ENCODE measurements at places on chromosomes 2 and 18.

- DNase-seq: no peak
Measured at GRCh38 chr2:222076973-222077690, 221.7 kb downstream of the PAX3 start.

- DNase-seq: peak; percentile 62
Measured at GRCh38 chr18:21599585-21600525, 649 bp downstream of the ESCO1 start.

- no peak for DNase-seq
Measured at GRCh38 chr2:212711856-212712255, 173.3 kb upstream of the ERBB4 start.

GRCh38 chr18:62312851-62313250 is 12.3 kb upstream of the TNFRSF11A start:
- DNase-seq: no peak

GRCh38 chr18:29512761-29513160 is 1335.8 kb upstream of the CDH2 start:
- DNase-seq: no peak

- peak; percentile 66 for DNase-seq
Measured at GRCh38 chr2:45821558-45822271, 170.2 kb downstream of the PRKCE start.

DNA sequence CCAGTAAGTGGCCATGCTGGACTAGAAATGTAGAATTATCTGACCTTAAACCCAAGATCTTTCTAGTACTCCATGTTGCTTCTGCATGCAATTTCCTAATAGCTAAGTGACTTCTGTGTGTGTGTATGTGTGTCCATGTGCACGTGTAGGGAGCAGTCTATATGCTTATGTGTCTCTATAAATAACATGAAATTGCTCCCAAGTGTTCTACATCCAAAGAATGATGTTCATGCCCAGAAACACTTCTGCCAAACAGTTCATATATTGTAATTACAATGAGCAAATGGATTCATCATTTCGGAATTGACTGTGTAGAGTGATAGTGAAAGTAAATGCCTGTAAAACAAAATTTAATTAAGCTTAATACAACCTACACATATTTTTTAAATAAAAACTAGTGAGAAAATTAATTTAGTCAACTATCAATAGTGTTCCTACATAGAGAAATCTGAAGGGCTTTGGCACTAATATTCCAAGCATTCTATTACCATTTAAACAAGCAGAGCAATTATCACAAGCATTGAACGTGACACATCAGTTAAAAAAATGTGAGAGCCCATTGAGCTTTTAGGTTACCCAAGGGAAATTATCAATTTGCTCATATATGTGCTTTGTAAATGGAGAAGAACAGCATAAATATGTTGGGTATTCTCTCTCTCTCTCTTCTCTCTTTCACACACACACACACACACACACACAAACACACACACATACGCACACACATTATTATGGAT is 1067.4 kb downstream of the CNTNAP5 start:
- no peak for DNase-seq

DNA sequence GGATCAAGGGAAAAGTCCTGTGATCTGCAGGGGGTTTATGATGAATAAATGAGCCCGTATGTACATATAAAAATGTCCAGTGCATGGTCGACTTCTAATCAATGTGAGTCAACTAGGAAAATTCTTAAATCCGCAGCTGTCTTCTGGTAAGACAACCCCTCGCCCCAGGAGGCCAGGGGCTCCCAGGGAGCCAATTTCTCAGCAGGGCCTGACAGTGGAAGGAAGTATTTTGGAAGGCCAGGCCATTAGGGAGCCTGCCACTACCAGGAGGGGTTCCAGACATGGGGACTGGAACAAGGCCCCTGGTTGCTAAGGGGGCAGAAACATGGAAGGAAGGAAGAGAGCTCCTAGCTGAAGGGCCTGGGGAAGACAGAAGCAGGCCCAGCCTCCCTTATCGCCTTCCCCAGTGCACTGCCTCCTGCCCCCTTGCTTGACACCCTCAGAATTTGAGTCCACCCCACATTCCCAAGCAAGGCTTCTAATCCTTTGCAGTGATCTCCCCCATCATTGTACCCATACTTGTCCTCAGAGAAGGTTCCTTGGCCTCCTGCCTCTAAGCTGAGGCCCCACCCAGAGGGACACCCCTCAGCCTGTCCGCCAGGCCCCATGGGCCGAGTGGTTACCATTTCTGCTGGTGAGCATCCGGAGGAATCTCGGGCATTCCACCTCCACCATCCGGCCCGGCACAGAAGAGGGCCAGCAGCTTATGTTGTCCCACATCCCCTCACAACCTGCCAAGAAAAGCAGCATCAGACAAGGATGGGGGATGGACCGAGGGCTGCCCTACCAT is 45.9 kb downstream of the SCTR start:
- no peak for DNase-seq

DNA sequence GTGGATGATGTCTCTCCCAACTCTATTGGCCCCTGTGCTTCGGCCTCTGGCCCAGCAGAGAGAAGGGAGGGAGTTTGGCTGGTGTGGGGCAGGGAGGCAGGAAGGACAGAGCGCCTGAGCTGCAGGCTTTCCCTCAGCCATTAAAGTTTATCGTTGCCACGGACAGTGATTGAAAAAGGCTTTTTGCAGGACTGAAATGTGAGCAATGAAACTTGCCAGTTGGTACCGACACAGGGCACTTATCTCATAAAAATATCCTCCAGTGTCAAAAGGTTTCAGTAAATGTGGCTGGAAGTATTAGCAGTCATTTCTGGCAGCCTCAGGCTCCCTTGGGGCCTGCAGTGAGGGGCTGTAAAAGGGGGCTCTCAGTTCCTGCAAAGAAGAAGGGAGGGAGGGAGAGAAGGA is 169.2 kb downstream of the GLI2 start:
- DNase-seq: no peak

GRCh38 chr2:178409261-178409660 is 41.7 kb downstream of the PRKRA start:
- DNase-seq: no peak

- no peak for DNase-seq
Measured at GRCh38 chr2:223815884-223816570, 21.4 kb downstream of the AP1S3 start.

DNA sequence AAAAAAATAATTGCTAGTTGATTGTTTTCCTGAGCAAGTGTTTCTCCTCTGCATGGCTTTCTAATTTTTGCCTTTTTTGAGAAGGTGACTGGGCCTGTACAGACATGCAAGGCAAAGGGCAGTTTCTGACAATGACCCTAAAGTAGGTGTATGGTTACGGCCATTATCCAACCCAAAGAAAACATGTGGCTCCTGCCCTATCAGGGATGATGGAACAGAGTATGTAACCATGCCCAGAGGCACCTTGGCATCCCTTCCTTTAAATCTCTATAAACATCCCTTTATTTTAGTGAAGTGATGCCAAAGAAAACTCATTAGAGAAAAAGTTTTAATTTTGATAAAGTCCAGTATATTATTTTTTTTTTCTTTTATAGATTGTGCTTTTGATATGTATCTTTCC is 217.5 kb downstream of the LPIN1 start:
- no peak for DNase-seq

- no peak for DNase-seq
Measured at GRCh38 chr2:39455826-39456225, 18.7 kb upstream of the MAP4K3 start.

DNA sequence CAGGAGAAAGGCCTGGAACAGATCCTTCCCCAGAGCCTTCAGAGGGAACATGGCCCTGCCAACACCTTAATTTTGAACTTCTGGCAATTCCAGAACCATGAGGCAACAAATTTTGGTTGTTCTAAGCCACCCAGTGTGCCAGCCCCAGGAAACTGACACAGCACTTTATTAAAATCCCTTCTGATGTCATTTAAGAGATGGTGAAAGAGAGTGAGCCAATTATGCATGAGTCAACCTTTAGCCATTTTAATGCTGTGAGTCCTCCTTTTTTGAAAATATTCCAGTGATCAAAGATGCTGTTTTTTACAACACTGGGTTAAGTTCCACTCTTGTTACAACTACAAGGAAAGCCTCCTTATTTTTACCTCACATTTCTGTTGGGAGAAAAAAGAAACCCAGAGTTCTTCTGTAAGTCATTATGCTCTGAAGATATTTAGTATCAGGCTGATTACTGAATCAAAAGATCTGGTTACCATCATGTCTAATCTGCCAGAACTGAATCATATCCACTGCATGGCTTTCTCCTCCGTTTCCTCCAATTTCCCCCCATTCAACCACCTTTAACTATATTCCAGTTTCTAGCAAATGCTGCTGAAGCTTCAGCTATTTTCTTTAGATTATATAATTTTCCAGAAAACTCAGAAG is 235.4 kb downstream of the TXNL1 start:
- no peak for DNase-seq

- no peak for DNase-seq
Measured at GRCh38 chr2:235963853-235964577, 204.2 kb downstream of the GBX2 start.

DNA sequence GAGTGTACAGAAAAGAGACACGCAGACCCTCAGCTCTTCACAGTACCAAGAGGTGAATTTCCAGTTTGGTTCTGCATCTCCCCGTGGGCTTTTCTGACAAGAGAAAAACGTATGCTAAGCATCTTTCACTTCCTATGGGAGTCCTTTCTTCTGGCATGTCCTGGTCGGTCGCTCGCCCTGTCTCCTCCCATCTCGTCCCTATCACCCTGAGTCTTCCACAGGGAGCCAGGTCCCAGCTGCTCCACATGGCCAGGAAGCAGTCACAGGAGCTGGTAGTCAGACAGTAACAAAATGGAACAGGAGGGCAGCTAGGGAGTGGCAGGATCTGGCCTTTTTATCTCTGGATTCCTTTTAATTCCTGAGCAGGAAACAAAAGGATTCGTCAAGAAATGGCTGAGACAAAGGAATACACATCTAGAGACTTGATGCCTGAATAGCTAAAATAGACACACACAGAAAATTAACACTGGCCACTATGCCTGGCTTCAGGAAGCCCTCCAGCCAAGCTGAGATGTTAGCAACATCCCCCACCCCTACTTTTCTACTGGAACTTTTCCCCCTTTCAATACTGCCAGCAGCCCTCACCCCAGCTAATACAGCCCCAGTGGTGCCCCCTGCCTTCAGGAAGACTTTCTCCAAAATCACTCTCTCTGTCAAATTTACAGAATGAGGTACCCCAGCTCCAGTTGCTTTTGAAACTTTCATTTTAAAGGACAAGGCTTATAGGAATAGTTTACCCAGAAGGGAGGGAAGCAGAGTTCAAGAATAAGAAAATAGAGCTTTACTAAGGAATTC is 136.1 kb downstream of the DNER start:
- no peak for DNase-seq

DNA sequence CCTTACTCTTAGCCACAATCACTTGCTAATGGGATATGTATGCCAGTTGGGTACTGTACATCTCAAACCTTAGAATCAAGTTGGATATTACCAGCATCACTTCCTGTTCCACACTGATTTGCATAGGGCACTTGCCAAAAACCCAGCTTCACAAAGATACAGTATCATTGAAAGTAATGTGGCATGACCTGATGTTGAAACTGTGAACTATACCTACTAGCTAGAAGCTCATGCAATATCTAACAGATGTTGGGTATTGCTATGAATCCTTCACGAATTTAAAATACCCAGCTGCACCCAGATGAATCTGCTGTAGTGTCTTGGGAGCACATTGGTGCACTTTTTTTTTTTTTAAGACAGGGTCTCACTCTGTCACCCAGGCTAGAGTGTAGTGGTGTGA is 6.5 kb upstream of the STAMBP start:
- DNase-seq: no peak

GRCh38 chr2:126828491-126828890 is 70.2 kb upstream of the TEX51 start:
- no peak for DNase-seq

- no peak for DNase-seq
Measured at GRCh38 chr18:44356566-44357157, 324.0 kb upstream of the SETBP1 start.

GRCh38 chr2:241049739-241050623 is 51.6 kb downstream of the SNED1 start:
- DNase-seq: no peak

DNA sequence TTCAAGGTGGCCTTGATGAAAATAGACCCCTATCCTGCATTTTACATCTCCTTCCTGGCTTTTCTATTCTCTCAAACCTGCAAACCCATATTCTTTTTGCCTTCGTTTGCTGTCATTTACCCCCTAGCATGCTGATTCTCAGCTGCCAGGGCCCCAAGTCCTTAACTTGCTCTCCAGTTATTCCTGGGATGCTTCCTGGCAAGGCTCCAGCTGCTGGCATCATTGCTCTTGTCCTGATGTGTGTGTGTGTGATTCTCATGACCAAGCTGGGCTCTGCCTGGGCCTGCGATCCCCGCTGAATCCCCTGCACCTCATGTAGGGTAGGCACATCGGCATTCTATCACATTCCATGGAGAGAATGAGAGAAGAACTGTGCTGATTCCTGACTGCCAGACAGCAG is 11.9 kb downstream of the NPAS2 start:
- DNase-seq: no peak

DNA sequence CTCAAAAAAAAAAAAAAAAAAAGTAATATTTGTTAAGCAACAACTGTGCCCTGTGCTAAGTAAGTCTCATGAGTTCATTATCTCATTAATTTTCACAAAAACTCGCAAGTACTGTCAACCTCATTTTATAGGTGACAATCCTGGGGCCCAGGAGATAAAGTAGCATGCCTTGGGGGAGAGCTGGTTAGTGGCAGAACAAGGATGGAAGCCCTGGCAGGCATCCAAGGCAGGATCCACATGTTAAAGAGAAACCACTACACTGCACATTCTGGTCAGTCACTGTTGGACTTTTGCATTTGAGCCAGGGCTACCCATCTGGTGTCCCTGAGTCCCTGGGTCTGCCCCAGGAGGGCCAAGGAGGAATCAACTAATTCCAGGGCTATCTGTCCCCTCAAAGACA is 54.6 kb downstream of the ZFP36L2 start:
- peak; percentile 60 for DNase-seq

GRCh38 chr2:62038975-62039771 is 133.7 kb downstream of the COMMD1 start:
- DNase-seq: no peak

GRCh38 chr2:197097578-197098366 is 171.3 kb upstream of the PGAP1 start:
- no peak for DNase-seq

DNA sequence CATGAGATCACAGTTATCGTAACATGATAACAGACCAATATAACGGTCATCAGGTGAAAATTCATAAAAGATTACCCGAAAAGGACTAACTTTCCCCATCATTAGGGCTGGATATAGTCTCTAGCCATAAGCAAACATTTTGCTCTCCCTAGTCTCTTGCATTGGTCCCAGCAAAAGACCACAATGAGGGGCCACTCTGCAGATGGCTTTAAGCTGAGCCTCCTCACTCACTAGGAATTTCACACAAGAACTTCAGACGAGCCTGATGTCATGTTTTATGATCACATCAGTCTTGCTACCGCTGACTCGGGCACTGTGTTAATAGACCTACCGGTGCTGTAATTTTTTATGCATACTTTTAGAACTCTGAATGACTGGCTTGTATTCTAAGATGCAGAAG is 35.2 kb downstream of the STK17B start:
- DNase-seq: no peak

GRCh38 chr2:133097666-133098065 is 427.7 kb upstream of the LYPD1 start:
- DNase-seq: no peak

- DNase-seq: no peak
Measured at GRCh38 chr2:60844105-60844504, 37.3 kb upstream of the REL start.

GRCh38 chr2:234885886-234886285 is 65.9 kb upstream of the SH3BP4 start:
- no peak for DNase-seq

- DNase-seq: no peak
Measured at GRCh38 chr2:68318914-68319397, 793 bp downstream of the CNRIP1 start.

GRCh38 chr18:6482198-6482977 is 67.7 kb upstream of the L3MBTL4 start:
- peak; percentile 38 for DNase-seq

All from HepG2 (cell line).